ENCODE measurements at places on chromosomes 1 and 21. TPM values are rescaled to one million over a fixed set of nuclear protein-coding genes. Genes with fewer than 3 reads are reported as not detected.

Gene ADAM30
- not detected for polyA plus RNA-seq

Gene SPRR2B
- polyA plus RNA-seq = not detected

Gene RAP1GAP
- 0.67 TPM for polyA plus RNA-seq

Gene NHLH1
- polyA plus RNA-seq = 0.31 TPM

Gene FDPS
- polyA plus RNA-seq = 116 TPM

Gene OR2L2
- polyA plus RNA-seq = not detected

Gene HHIPL2
- 0.71 TPM for polyA plus RNA-seq

- no peak for DNase-seq
Measured at GRCh38 chr21:38365521-38365920, 108.7 kb downstream of the KCNJ15 start.

DNA sequence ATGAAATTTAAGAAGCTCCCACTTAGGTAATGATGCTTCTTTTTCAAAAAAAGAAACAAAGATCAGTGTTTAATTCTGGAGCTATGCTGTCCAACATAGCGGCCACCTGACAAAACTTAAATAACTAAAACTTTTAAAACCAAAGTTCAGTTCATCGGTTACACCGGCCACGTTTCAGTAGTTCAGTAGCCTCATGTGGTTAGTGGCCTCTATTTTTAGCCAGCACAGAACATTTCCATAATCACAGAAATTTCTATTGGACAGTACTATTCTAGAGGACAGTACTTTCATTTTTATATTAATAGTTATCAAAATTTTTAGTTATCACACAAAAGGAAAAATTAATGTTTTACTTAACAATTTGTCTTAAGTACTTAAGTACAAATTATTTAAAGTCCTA, 141.0 kb downstream of the USP25 start:
- DNase-seq = no peak

- DNase-seq = peak; percentile 94
Measured at GRCh38 chr1:167819849-167820683, 93.9 kb downstream of the ADCY10 start.

- no peak for DNase-seq
Measured at GRCh38 chr1:185348985-185349384, 31.9 kb upstream of the IVNS1ABP start.

DNA sequence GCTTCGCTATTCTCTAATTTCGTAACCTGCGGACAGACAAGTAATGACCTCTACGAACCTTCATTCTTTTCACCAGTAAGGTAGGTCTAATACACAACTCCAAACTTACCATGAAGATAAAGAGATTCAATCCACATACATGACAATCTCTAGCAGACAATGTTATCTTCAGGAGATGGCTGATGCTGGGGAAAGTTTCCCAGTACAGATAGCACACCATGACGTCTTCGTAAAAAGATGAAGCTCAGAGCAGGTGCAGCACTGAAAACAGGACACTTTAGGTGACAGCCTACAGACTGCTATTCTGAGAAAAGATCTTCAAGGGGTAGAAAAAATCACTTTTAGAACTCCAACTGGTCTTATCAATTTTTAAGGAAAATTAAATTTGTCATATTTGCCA, 41.3 kb downstream of the ZNF281 start:
- DNase-seq = peak; percentile 4

- no peak for DNase-seq
Measured at GRCh38 chr1:6464514-6464836, 1.5 kb downstream of the TNFRSF25 start.

GRCh38 chr1:229563241-229563640, 4.7 kb upstream of the ABCB10 start:
- no peak for DNase-seq

DNA sequence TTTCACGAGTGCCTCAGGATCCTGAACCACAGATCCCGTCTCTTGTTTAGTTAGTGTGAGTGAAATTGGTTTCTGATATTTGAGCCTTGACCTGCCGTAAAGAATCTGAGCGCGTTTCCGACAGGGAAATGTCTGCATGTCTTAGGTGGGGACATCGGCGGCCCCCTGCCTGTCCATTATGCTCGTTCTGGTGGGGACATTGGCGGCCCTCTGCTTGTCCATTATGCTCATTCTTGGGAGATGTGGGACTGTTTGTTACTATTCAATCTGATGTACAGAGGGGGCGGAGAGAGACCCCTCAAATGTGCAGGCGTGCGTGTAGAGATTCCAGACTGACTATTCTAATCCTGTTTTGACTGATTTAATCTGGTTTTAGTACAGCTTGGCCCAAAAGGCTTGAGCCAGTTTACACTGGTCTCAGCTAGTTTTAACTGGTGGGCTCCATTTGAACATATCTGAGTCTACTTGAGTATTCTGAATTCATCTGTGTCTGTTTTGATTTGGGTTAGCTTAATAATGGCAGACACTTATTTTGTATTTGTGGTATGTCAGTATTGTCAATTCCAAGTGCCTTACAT, 6.6 kb upstream of the TINAGL1 start:
- DNase-seq = no peak

DNA sequence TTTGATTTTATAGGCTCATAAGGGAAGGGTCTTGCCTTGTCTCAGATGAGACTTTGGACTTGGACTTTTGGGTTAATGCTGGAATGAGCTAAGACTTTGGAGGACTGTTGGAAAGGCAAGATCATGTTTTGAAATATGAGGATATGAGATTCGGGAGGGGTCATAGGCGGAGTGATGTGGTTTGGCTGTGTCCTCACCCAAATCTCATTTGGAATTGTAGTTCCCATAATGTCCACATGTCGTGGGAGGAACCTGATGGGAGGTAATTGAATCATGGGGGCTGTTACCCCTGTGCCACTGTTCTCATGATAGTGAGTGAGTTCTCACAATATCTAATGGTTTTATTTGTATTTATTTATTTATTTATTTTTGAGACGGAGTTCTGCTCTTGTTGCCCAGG, 6.9 kb upstream of the CSDE1 start:
- DNase-seq = peak; percentile 7

- DNase-seq = no peak
Measured at GRCh38 chr21:44955141-44955797, 15.4 kb downstream of the SLX9 start.

DNA sequence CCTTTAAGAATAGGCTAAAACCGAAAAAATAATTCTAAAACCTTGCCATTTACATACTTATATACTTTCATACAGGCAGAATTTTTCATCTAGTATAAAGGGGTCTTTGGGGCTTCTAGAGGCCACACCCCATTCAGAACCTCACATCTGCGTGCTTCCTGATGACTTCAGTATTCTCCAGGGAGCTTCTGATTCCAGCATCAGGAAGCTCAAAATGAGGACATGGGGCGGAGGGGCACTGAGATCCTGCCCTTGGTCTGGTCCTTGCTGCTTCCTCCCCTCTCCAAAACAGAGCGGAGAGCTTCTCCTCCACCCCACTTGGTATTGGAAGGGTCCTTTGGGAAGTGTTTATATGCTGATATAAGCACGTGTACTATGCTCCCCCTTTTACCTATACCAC, 13.8 kb downstream of the PAX7 start:
- no peak for DNase-seq

DNA sequence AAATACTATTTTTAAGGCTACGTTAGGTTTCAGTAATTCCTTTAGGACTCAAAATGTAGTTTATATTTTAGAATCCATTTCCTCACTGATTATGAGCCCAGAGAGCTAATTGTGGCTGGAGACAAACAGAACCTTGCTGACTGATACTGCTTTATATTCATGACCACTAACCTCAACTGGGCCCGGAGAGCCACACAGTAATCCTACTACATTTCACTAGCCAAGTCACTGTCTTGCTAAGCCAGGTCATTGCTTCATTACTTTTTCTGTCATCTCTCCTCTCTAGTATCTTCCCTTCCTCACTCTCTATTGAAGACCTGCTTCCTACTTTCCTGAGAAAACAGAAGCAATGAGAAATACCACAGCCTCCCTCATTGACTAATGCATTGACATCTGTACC, 24.7 kb downstream of the IL23R start:
- no peak for DNase-seq

- DNase-seq = no peak
Measured at GRCh38 chr1:246597971-246598370, 31.7 kb downstream of the CNST start.

- peak; percentile 98 for DNase-seq
Measured at GRCh38 chr1:214551436-214552173, at the start of gene PTPN14. Gene PTPN14, minus strand, starts transcription at chr1:214551602. Its CDS starts 86,799 bp downstream, at chr1:214464803.

GRCh38 chr1:18128298-18128697, 20.7 kb downstream of the IGSF21 start:
- DNase-seq = no peak

DNA sequence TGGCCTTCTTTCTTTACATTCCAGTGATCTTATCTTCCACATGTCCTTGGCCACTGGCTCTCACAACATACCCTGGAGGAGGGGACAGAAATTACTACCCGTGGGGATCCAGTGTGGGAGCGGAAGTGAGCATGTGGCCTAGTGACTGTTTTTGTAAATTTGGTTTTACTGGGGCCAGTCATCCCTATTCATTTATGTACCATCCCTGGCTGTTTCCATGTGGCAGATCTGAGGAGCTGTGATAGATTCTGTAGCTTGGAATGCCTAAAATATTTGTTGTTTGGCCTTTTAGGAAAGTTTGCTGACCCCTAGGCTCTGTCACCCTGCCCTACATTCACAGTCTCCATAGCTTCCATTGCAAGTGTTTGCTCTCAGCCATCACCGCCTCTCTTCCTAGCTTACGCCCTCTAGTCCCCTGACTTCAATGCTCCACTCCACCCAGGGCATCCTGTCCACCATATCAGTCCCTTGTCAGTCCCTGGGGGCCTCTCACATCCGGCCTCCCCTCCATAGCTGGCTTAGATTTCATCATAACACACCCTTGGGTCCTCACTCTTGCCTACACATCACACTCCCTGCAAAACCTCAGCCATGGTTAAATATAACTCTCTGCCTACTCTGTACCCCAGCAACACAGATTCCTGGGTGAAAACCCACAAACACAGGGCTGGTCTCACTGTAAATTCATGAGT, 25.8 kb downstream of the DHCR24 start:
- DNase-seq = no peak

DNA sequence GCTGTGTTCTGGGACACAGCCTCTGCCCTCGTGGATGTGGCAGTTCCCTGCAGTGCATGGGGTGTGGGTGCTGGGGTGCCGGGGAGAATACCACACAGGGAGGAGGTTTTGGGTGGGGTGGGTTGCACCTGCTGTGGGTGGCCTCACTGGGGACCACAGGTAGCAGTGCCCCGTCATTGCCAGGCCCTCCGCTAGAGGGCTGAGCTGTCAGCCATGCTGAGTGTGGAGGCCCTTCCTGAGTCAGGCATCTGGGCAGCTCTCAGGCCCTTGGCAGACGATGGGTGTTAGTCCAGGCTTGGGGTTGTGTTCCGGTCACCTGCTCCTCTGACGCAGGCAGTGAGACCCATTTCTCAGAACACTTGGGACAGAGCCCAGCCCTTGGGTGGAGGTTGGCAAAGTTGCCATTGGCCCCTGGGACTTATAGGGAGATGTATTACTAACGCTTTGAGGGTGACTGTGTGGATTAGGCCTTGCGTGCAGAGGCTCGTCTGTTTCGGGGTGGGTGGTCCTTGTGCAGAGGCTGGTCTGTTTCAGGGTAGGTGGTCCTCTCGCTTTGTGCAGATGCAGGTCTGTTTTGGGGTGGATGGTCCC, 23.9 kb downstream of the PCNT start:
- DNase-seq = peak; percentile 53

GRCh38 chr1:157771661-157772425, 5.1 kb downstream of the FCRL2 start:
- no peak for DNase-seq

DNA sequence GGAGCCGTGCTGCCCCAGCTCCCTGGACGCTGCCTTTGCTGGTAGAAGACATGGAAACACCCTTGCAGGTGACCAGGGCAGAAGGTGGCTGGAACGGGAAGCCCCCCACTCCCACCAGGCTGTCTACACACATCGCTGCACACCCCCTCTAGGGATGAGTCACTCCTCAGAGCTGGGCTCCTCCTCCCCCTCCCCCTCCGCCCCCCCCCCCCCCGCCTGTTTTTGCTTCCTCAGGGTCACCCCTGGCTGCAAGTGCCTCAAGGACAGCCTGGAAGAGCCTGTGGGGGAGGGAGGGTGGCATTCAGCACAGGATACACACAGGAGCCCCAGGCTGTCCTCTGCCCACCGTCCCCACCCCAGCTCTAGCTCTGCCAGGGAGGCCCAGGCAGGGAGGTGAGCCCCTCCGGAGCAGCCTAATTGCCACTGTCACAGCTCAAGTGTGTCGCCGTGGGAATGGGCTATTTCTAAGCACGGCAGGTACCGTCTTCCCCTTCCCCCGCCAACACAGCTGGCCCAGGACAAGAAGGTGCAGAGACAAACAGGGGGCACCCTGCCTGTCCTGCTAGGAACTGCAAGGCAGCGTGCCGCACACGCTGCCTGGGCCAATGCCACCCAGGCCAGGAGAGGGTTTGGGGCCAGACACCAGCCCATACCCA, 2.5 kb downstream of the FNDC10 start:
- peak; percentile 63 for DNase-seq

GRCh38 chr21:23837564-23837963, 1769.7 kb downstream of the MRPL39 start:
- no peak for DNase-seq

DNA sequence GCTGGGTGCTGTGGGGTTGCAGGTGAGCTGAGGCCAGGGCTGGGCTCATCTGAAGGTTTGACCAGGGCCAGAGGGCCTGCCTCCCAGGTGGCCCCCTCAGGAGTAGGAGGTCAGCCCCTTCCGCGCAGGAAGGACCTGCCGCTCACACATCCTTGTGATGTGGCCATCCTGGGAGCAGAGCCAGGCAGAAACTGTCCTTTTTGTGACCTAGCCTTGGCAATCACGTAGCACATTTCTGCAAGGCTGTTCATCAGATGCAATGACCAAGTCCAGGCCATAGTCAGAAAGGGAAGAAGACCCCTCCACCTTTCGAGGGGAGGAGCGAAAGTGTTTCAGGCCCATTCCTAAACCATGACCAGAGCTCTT, 55.5 kb upstream of the TRAPPC10 start:
- no peak for DNase-seq

DNA sequence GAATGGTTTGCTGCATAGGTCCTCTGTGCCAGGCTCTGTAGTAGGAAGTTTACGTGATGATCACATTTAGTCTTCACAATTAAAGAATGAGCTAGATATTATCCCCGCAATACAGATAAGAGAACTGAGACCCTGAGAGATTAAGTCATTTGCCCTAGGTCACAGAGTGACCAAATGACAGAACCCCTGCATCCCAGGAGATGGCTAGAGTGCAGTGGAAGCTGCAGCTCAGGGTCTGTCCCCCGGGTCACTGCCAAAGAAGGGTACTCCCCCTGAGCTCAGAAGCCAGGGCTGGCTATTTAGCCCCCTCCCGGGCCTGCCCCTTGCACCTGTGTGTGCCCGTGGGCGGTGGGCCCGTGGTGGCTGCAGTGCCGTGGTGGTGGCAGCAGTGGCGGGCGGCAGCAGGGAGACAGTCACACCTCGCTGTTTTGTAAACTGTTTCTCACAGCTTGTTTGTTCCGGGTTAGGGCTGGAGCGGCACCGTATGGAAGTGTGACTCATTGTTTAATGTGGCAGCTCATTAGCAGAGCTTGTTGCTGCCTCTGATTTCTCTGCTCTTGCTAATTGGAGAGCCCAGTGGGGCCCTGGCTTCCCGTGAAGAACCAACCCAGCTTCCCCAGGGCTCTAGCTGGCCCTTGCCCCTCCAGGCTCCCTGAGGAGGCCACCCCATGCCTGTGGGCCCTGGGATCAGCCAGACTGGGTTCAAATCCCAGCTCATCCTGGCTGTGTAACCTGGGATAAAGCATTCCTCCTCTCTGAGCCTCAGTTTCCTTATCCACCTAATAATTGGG, 19.3 kb upstream of the FOXO6 start:
- peak; percentile 54 for DNase-seq
